ENCODE measurements at places on chromosomes 5 and 9. TPM values are rescaled to one million over a fixed set of nuclear protein-coding genes. Genes with fewer than 3 reads are reported as not detected.

TMEM171 gene
- 7.2 TPM for total RNA-seq

CDK5RAP2 gene
- 30.1 TPM for total RNA-seq

PITX1 gene
- 22.3 TPM for total RNA-seq

GPR150 gene
- 0.14 TPM for total RNA-seq

CMYA5 gene
- total RNA-seq, result 0.12 TPM

FOXD4L4 gene
- 0.03 TPM for total RNA-seq

MAP1B gene
- total RNA-seq, result 41.8 TPM

PCDHGA2 gene
- total RNA-seq, result 0.47 TPM

TAF1L gene
- total RNA-seq, result not detected

Measured in A549 treated with RU486 at 1 μM for 4 hours (cell line).